ENCODE measurements at places on chromosomes 3 and 15. TPM values are rescaled to one million over a fixed set of nuclear protein-coding genes. Genes with fewer than 3 reads are reported as not detected.

Gene TMEM108
- total RNA-seq = not detected

DNA sequence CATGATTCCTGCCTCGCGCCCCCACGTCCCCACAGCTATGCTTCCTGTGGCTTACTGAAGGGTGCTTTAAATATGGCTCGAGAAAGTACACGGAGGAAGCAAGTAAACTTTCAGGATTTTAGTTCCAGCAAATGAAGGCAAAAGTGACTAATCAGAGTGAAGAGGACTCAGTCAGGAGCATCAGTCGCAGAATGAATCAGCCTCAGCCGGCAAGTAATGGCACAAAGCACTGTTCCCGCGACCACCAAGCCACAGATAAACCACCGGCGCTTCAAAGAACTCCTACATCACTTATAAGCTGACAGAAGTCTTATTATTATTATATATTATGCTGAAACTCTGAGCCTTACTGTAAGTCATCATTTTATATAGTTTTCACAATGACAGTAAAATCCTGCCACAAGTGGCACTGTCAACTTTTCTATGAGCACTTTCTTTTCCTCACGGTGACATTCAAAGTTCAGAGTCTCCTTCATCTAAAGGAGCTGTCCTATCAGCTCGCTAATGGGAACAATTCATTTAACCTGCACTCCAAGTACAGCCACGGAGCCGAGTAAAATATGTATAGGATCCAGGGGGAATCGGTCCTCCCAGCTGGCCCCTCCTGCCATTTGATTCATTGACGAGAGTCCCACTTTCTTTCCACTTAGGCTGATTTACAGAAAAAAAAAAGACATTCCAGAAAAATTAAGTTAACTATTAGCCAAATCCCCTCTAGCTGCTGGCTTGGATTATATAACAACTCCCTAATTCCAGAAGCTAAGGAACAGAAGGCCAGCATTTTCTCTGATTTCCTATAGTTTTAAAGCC is 217.0 kb upstream of the ICE2 start:
- peak; percentile 81 for DNase-seq

Gene TOP2B
- 137 TPM for total RNA-seq

- DNase-seq = no peak
These were observed 149.2 kb upstream of the CTNNB1 start for GRCh38 chr3:41050144-41050543.

DNA sequence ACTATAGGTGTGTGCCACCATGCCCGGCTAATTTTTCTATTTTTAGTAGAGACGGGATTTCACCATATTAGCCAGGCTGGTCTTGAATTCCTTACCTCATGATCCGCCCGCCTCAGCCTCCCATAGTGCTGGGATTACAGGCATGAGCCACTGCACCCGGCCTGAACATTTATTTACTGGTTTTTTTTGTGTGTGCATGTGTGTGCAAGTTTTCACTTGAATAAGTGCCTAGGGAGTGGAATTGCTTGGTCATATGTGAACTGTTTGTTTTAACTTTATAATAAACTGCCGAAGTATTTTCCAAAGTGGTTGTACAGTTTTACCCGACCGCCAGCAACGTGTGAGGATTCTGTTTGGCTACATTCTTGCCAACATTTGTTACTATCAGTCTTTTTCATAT is 14.1 kb downstream of the BBS4 start:
- DNase-seq = no peak

DNA sequence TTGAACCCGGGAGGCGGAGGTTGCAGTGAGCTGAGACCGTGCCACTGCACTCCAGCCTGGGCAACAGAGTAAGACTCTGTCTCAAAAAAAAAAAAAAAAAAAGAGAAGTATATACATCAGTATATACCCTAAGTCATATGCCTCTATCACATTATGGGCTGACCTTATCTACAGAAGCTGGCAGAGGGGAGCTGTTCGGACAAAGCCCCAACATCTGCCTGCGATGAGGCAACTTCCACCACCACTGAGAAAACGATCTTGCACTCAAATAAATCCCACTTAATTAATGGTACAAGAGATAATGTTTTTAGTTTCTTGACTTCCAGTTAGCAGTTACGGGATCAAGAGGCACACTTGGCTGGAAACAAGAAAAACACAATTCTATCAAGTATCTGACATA is 2.2 kb downstream of the GLT8D1 start:
- no peak for DNase-seq

- DNase-seq = no peak
These were observed 211.3 kb upstream of the NSMCE3 start for GRCh38 chr15:29480949-29481348.

DNA sequence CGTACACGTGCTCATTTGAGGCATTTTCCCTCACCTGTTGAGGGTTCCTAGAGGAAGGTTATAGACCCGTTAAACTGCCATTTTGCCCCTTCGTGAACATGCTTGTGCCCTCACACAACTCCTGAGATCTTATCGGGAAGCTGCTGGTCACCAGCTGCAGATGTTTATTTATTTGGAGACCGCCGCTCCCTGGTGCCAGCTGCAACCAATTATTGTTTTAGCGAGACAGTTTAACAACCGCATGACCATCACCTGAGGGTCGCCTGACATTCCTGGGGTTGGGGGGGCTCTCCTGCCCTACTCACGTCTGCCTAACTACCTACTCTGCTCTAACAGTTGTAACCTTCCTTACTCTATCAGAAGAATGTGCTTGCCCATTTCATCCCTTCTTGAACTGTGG is 292.5 kb downstream of the MCTP2 start:
- DNase-seq = no peak

DNA sequence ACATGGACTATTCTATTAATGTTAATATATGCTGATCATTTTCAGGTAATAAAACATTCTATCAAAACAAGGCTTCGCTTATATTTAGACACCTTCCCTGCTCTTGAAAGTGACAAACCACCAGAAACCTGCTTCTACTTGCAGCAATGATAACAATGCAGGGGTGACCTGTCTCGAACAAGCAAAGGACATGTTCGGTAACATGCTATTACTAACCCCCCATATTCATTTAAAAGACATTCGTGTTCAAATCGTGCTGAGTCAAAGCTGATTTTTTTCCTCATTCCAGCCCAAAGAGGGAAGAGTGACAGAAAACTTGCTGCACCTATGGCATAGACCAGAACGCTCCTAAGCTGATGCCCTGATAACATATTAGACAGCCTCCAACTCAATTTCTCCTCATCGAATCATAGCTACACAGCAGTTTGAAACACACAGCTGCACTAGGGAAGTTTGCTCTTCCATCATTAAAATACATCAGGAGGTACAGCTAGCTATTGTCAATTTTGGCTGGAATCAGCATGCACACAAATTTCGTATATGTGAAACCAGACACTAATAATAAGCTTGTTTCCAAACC is 341.5 kb downstream of the FOXP1 start:
- DNase-seq = no peak

Gene ZXDC
- 29.4 TPM for total RNA-seq

- DNase-seq = no peak
These were observed 89.5 kb downstream of the MYH15 start for GRCh38 chr3:108420926-108421325.

- no peak for DNase-seq
These were observed 140.7 kb downstream of the TCF12 start for GRCh38 chr15:57059026-57059660.

Gene PROK2
- total RNA-seq = not detected

GRCh38 chr15:73959801-73960200 is 32.3 kb downstream of the STOML1 start:
- no peak for DNase-seq

Gene CCR3
- not detected for total RNA-seq

Gene ARPIN
- not detected for total RNA-seq

GRCh38 chr3:194346621-194347020 is 4.5 kb downstream of the CPN2 start:
- no peak for DNase-seq

GRCh38 chr15:62413786-62414185 is 248.7 kb upstream of the C2CD4B start:
- DNase-seq = no peak

DNA sequence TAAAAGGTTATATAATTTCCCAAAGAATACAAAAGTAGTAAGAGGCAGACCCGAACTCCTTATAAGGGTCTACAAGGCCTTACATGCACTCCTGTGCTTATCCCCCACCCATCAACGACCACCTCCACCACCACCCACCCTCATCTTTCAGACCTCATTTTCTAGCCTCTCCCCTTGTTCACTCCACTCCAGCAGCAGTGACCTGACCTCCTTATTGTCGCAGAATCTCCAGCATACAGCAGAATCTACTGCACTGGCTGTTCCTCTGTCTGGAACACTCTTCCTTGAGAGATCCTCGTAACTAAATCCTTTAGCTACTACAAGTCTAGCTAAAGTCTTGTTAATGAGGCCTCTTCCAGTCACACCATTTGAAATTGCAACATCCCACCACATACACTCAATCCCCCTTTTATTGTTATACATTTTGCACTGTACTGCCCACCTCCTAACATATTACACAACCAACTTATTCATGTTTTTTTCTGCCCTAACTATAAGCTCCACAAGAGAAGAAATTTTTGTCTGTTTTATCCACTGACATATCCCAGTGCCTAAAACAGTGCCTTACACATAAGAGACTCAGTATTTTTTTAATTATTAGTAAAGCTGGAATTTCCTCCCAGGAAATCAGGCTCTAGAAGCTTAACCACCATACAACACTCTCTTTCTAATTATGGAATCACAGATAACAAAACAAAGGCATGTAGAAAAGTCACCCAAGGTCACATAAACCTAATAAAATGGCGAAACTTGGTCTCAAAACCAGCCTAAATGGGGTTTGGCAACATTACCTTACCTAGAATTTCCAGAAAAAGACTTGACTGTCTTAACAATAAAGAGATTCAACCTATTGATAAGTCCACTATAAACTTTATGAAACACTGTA is 40.2 kb downstream of the ZNF148 start:
- DNase-seq = no peak

- DNase-seq = no peak
These were observed 63.2 kb upstream of the HRH1 start for GRCh38 chr3:11091088-11091590.

- DNase-seq = no peak
These were observed 109.4 kb upstream of the THSD4 start for GRCh38 chr15:71005895-71006294.

GRCh38 chr3:155334914-155335723 is 41.6 kb upstream of the STRIT1 start:
- peak; percentile 67 for DNase-seq

- DNase-seq = no peak
These were observed 283.8 kb downstream of the TLE3 start for GRCh38 chr15:69813881-69814280.

DNA sequence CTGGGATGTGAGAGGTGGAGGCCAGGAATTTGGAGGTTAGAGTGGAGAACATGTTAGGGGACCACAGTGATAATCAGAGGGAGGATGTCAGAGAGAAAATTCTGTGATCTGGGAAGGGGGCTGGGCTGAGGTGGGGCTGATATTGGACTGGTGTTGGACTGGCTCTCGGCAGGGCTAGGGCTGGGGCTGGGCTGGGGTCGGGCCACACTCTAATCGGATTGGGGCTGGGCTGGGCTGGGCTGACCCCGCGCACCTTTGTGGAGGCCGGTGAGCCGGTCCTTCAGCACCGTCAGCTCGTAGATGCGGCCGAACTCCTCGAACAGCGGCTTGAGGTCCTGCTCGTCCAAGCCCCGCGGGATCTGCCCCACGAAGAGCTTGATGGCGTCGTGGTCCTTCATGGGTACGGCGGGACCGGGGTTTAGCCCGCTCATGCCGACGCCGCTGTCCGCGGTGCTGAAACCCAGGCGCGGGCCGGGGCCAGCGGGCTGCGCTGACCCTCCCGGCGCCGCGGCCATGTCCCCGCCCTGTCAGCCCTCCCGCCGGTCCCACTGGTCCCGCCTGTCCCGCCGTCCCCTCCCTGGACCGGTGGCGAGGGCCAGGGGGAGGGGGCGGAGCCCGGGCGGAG is 485 bp downstream of the CELF6 start:
- peak; percentile 88 for DNase-seq

DNA sequence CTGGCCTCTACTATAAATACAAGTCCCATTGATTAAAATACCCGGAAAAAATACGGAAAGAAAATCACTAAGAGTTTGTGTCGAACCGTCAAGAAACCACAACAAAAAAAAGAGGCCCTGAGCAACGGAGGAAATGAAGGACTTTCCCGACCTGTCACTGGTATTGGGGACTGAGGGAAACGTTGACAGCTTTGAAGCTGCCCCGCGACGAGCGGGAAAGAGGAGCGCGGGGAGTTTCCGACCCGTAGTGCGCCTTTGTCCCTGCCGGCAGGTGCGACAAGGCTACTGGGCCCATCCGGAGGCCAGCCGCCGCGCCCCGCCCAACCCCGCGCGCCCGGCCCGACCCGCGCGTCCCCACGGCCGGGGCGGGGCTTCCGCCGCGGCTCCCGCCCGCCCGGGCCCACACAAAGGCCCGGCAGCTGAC is 416 bp downstream of the PBRM1 start:
- peak; percentile 95 for DNase-seq

DNA sequence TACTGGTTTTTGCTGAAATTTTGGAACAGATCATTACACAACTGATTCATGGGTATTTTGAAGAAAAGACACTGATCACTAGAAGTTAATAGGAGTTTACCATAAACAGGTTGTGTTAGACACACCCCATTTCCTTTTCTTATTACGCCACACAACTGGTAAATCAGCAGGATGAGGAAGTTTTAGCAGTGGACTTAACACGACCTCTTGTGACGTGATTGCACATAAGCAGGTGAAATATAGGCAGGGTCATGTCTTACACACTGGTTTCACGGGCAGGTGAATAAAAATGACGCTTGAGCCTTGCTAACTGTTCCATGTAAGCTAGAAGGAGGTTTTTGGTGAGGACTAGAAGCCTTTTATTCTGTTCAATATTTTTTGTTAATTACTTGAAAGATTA is 27.1 kb upstream of the TPRG1 start:
- DNase-seq = peak; percentile 79

DNA sequence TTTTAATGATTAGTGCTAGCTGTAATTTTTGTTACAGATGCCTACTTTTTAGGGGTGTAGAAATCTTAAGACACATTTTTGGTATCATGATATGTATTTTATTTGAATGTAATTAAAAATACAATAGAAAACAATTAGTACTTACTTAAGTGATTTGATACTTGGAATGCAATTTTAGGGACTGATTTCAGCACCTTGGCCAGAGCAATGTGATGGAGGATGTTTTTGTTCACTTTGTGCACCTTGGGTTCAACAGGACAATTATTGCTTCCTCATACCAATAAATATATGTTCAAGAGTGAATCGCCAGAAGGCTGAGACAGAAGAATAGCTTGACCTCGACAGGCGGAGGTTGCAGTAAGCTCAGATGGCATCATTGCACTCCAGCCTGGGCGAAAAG is 22.3 kb downstream of the GMNC start:
- DNase-seq = no peak

DNA sequence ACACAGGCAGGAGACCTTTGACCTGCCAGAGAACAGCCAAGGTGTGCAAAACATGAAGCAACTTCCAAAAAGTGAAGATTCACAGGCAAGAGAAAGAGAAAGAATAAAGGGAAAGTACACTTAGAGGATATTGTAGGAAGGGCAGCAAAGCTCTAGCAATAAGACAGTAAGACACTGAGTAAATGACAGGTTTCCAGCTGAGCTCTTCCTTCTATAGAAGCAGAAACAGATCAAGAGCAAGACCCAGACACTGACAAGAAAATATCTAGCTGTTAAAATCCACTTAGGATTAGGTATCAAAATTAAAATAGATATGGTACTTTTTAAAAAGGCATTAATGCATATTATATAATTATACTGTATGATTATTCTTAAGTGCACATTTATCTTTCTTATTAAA is 333.4 kb downstream of the RAP2B start:
- DNase-seq = no peak

Measured in activated CD4-positive, alpha-beta T cell treated with anti-CD3 and anti-CD28 coated beads, Interleukin-2, amount 10 ng/mL, durations not matched to agents 24 days and 14 days (primary cell).